ENCODE measurements at places on chromosomes 6 and 20. TPM values are rescaled to one million over a fixed set of nuclear protein-coding genes. Genes with fewer than 3 reads are reported as not detected.

Gene SAMD3
- polyA plus RNA-seq = 0.73 TPM

Gene VSX1
- not detected for polyA plus RNA-seq

Gene LPIN3
- polyA plus RNA-seq = 13.0 TPM

Gene TEAD3
- polyA plus RNA-seq = 6.9 TPM

Gene FAXC
- 0.29 TPM for polyA plus RNA-seq

Gene RHAG
- polyA plus RNA-seq = not detected

Gene MGME1
- 11.5 TPM for polyA plus RNA-seq

Gene OR12D3
- polyA plus RNA-seq = not detected

Gene SLC17A2
- polyA plus RNA-seq = not detected

Gene TOX2
- polyA plus RNA-seq = 15.9 TPM

Gene VTA1
- polyA plus RNA-seq = 130 TPM

Gene GFOD1
- 0.74 TPM for polyA plus RNA-seq

Gene OLIG3
- not detected for polyA plus RNA-seq

All from GM23248 (cell line).